Stimulated activated CD4-positive, alpha-beta T cell treated with anti-CD3 and anti-CD28 coated beads, Interleukin-4, amount 100 ng/mL, for 48 hours (primary cell): ENCODE measurements at places on chromosomes 3 and 15.

- DNase-seq = no peak
Measured at GRCh38 chr3:174159604-174160003, 699.5 kb upstream of the NAALADL2 start.

GRCh38 chr3:23116081-23116837 lies 86.9 kb upstream of the UBE2E2 start:
- no peak for DNase-seq

DNA sequence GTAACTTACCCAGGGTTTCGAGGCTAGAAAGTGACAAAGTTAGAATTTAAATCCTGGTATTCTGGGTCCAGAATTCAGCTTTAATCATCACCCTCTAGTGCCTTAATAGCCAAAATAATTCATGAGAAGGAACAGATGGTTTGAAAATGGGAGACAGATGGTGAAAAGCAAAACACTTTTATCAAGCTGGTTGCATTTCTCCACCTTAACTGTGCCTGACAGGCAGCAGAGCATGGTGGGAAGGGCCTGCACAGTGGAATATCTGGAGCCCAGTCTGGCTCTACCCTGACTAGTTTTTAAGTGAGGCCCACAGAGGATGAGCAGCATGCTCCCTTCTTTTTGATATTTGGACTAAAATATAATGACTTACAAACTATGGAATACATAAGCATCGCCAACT lies 35.6 kb upstream of the RASGRP1 start:
- DNase-seq = no peak

GRCh38 chr3:143737065-143737464 lies 111.2 kb downstream of the SLC9A9 start:
- DNase-seq = no peak

DNA sequence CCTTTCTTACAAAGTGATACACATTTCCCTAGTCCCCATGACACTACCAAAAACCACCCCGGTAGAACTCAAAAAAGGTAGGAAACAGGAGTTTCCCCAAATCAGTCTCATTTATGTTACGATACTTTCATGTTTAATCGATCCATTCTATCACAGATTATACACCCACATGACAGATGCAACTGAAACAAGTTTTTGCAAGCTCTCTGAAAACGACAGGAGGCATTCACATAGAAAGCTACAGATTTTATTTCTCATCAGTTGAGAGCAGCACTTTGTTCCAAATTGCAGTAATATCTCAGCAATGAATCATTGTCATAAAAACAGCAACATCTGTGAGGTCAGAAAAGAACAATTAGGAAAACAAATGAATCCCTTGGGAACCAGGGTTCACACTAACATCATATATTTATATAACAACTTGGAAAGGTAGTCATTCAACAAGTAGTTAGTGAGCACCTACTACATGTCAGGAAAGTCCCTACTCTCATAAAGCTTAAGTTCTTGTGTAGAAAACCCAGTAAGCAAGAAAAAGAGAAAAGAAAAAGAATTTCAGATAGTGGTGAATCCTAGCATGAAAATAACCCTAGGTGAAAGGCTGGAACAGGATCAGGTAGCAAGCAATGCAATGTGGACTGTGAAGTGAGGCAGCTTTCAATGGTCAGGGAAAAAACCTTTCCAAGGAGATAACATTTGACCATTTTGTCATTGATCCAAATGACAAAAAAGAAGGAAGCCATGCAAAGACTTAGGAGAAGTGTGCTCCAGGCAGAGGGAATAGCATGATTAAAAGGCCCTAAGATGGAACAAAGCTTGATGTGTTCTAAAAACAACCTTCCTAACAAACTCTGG lies 8.3 kb downstream of the PLD1 start:
- no peak for DNase-seq

DNA sequence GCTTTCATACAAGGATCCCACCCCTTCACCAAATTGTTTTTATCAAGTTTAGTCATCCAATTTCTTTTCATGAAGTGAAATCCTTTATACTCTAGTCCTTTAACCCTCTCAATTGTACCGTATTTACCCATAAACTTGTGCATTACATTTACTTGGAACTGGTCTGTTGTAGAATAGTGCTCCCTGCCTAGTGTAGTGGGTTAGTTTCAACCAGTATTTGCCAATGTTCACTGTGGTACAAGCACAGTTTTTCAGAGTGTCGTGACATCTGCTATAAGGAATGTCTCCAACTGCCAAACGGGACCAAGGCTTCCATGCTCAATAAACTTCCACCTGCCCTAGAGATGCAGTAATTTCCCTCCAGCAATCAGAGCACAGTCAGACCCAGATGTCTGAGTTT lies 211.9 kb downstream of the KCNAB1 start:
- no peak for DNase-seq

GRCh38 chr15:90697175-90697574 lies 20.0 kb upstream of the BLM start:
- DNase-seq = no peak

- DNase-seq = no peak
Measured at GRCh38 chr3:146115619-146116018, 45.4 kb downstream of the PLOD2 start.

GRCh38 chr3:38805765-38806386 lies 10.1 kb downstream of the SCN10A start:
- DNase-seq = peak; percentile 23

- DNase-seq = no peak
Measured at GRCh38 chr3:57696801-57697321, 4.0 kb upstream of the DENND6A start.

GRCh38 chr3:99332718-99333117 lies 305.7 kb upstream of the COL8A1 start:
- no peak for DNase-seq

DNA sequence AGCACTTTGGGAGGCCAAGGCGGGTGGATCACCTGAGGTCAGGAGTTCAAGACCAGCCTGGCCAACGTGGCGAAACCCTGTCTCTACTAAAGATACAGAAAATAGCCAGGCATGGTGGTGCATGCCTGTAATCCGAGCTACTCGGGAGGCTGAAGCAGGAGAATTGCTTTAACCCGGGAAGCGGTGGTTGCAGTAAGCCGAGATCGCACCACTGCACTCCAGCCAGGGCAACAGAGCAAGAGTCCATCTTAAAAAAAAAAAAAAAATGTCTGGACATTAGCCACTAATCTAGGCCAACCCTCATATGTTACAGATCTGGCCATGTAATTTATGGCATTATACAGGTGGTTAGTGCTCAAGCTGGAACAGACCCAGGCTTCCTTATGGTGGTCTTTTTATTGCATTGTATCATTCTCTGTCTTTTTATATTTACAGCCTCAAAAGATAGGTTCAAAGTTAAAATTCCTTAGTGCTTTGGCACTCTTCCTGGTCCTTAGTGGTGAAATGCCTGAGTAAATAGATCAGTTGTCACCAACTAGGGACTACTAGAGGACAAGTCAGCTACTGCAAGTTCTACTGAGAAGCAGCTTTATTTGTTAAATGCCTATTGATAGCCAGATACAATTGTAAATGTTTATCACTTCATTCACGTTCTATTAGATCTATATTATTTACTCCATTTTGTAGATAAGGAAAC lies 16.0 kb downstream of the STARD9 start:
- no peak for DNase-seq

DNA sequence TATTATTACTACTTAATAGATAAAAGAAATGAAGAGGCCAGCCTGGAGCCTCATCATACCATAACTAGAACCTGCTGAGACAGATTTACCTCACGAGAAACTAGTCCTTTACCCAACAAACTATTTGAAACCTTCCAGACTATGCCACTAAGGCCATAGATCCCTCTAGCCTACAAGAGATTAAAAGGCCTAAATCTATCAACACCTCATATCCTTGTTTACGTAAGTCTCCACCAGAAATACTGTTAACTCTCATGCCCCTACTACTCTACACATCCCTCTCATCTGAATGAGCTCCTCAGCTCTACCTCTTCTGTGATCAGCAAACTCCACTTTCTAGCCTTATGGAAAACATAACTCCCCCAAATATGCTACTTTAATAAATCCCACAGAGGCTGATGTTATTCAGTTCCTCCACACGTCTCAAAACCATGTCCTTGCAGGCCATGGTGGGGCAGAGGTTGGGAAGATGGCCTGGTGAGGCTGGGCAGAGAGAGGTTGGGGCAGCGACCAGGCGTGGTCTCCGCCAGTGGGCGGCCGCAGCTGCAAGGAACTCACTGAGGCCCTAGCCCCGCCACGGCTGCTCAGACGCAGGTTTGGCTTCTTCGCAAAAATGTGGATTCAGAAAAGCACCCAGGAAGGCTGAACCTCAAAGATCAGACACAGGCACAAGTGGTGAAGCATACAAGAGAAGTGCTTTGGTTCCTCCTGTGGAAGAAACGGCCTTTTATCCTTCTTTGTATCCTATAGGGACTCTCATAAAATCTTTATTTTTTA lies 65.8 kb downstream of the GSK3B start:
- DNase-seq = no peak

DNA sequence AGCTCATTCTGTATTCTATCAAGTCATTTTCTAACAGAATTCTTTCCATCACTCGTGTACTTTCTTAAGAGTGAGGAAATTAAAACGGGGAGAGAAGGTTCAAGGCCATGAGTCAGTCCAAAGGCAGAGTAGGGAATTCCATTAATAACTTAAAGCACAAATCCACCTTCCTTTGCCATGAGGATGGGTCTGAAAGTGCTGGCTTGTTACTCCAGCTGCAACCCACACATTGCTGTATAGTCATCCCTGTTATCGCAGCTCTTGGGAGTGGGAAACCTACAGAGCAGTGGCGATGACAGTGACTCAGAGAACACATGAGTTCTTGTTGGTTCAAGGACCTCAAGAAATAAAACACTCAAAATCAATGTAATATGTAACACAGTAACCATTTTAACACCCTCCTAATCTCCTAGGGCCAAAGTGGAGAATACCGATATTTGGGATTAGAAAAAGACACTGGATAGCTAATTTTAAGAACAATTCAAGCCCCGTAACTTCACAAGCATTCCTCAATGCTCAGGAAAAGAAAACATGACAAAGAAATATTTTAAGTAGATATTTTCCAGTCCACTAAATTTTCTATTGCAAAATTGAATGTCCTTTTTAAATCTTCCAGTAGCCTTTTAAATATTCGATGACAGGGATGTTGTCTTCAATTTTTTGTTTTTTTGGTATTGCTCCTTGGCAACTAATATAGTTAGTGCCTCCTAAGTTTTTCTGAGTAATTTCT lies 179.9 kb upstream of the THBS1 start:
- DNase-seq = no peak
